ENCODE measurements at places on chromosomes 1 and 21.

DNA sequence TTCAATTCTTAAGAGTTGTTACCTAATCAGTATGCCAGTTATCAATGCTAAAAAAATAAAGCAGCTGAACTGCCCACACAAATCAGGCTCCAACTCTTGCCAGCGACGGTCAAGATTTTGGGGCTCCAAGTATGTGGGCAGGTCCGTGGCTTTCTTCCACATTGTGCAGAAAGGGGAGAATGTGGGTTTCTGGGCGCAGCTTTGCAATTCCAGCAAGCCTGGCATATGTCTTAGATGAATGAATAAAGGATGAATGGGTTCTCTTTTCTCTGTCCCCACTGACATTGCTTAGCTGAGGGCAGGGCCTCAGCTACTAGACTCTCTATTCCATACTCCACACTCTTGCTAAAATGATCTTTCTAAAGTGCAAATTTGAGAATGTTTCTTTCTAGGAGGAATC, 42.4 kb downstream of the NENF start:
- DNase-seq, result no peak

- DNase-seq, result no peak
Measured at GRCh38 chr1:236041631-236042618, 23.0 kb downstream of the NID1 start.

- DNase-seq, result no peak
Measured at GRCh38 chr1:244849189-244849866, 13.9 kb downstream of the COX20 start.

DNA sequence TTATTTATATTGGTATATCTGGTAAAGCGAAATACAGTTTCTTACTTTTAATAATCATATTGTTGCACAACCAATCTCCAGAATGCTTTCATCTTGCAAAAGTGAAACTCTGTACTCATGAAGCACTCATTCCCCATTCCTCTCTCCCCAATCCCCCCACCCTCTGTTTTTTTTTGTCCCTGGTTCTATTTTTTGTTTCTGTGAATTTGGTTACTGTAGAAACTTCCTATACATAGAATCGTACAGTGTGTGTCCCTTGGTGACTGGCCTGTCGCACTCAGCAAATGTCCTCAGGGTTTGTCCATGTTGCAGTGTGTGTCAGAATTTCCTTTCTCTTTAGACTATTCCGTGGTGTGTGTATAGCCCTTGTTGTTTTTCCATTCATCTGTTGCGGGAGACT, 7.9 kb upstream of the NLRP3 start:
- no peak for DNase-seq

GRCh38 chr1:204670152-204670927, 15.2 kb downstream of the LRRN2 start:
- peak; percentile 76 for DNase-seq

DNA sequence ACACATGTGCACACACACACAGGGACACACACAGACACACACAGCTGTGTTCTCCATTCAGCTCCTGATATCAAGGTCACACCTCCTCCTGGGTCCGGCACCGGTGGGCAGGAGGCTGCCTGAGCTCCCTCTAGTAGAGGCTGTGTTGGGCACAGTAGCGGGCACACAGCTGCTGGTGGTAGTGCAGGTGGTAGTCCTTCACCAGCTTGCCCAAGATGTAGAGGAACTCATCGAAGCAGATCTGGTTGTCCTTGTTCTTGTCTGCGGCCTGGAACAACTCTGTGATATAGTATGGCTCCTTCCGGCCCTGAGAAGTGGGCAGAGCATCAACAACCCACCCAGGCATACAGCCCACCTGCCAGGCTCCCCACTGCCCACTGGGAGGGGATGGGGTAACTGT, 5.6 kb upstream of the S100A8 start:
- DNase-seq, result no peak

GRCh38 chr1:200415227-200415626, 5.4 kb upstream of the ZNF281 start:
- peak; percentile 47 for DNase-seq

GRCh38 chr21:44299458-44300261, at the start of gene PFKL:
PFKL (plus strand) TSS chr21:44300053; CDS start chr21:44300106, 53 bp downstream.
- peak; percentile 60 for DNase-seq

GRCh38 chr1:159077120-159077961, 775 bp upstream of the AIM2 start:
- DNase-seq, result peak; percentile 75

DNA sequence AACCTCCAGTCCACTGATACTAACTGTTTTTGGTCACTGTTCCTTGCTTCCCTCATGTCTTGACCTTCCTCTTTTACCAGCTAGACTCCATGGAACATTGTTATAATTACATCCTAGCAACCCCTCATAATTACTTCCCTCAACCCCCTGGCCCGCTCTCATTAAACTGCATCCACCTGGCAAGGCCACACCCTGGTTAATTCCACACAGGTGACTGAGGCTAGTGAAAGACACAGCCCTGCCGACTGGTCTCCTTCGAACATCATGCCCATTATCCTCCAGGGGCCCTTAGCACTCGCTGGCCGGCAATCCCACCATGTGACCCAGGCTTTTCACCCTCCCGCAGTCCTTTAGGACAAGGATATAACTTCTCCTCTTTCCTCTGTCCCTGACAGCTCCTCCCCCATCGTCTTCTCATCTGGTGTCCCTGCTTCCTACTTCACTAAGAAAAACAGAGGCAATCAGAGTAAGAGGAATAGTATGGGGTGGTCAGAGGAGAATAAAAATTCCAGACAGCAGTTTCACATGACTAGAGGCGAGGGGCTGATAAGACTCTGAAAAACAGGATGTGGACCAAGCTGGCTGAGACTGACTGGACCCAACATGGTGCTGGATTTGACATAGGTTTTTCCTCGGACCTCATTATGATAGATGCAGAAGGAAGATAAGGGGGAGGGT, 8.8 kb upstream of the TENT5B start:
- DNase-seq, result peak; percentile 44

- peak; percentile 28 for DNase-seq
Measured at GRCh38 chr1:231059566-231060193, 19.6 kb upstream of the FAM89A start.

- peak; percentile 24 for DNase-seq
Measured at GRCh38 chr1:228735871-228736586, 750 bp downstream of the RHOU start.

- DNase-seq, result no peak
Measured at GRCh38 chr1:32349211-32349708, 13.0 kb downstream of the FAM229A start.

DNA sequence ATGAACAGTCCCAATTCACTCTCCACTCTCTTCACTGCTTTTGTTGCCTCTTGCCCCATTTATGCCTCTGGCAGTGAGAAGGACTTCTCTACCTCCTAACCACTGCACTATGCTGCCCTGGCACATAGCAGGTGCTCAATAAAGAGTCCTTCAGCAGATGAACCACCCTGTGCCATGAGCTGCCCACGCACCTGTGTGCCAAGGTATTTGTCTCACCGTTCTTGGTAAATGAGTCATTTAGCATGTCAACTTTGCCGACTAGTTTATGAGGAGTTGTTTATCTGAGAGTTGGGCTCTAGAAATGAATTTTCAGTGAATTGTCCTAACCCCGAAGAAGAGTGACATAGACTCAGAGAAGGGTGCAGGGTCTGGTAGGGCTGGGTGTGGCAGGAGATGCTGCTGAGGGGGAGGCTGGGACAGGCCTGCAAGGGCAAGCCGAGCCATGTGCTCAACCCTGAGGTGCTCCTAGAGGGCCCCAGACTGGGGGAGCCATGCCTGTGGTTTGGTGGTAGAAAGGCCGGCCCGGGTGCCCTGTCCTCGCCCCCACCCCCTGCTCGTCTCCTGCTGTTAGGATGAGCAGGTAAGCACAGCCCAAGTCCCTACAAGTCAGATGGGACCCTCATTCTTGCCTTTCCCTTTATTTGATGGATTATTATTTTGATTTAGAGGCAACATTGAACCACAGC, 654.5 kb downstream of the MATN1 start:
- no peak for DNase-seq

GRCh38 chr1:221756830-221757551, 15.1 kb upstream of the DUSP10 start:
- DNase-seq, result no peak

DNA sequence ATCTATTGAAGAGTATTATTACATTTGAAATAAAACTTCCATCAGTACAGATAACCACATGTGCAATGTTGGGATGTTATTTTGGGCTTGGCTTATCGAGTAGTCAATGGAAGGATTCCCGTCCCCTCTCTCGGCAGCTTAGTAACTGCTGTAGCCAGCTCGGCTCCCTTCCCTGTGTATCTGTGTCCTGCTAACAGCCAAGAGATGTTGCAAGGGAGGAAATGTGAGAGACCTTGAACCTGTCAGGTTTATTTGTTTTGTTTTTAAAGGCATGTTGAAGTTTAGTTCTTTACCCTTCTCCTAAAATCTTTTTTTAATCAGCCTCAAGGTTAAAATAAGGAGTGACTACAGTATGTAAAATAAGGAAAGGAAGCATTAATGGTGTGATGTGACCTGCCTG, 13.6 kb upstream of the TARS2 start:
- DNase-seq, result no peak

GRCh38 chr1:10232163-10232562, 21.8 kb downstream of the KIF1B start:
- DNase-seq, result peak; percentile 41

GRCh38 chr21:45403825-45404729, 888 bp upstream of the COL18A1 start:
- DNase-seq, result no peak

- no peak for DNase-seq
Measured at GRCh38 chr1:16605532-16606505, 7.5 kb downstream of the NBPF1 start.

GRCh38 chr1:231926340-231926739, 299.8 kb downstream of the DISC1 start:
- DNase-seq, result no peak

DNA sequence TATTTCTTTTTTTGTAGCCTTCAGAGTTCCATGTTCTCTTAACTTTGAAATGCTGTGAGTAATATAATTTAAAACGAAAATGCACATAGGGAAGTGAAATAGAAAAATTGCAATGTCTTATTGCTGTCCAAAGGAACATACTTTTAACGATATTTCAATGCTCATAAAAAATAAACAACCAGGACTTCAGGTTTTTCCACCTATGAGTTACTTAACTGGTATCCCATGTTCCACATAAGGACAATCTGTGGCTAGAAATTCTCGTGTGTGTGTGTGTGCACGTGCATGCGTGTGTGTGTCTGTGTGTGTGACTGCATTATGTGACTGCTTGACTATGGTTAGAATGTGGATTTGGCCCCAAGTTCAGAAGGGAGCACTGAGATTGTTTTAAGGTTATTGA, 200.8 kb upstream of the ADGRL4 start:
- DNase-seq, result no peak

DNA sequence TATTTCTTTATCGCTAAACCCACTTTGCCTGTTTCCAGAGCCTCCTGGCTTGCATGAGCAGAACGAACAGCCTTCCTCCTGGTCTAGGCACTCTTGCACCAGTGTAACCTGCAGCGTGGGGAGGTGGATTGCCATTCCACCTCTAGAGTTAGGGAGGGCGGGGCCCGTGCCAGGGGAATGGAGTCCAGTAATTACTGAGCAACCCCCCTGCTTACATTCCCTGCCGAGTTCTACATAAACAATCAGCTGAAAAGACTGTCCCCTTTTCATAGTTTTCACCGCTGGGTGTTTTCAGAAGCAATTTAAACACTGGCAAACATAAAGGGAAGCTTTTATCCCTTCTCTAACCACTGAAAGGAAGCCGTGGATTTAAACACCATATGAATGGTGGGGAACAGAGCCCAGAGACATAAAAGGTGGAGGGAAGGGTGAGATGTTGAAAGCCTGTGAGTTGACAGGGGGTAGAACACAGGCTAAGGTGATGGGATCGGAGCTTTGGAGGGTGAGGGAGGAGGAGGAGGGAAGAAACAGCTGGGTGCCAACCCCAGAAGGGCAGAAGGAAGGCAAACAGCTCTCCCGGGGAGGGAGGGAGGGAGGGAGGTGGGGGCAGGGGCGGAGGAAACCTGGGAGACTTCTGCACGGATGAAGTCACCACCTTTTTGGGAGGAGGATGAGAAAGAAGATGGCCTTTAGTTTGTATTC, 68.0 kb upstream of the WDR26 start:
- no peak for DNase-seq
